Fibroblast of the conjunctiva (primary cell): ENCODE measurements at places on chromosomes 12 and 14.

- DNase-seq, result no peak
Measured at GRCh38 chr14:68841016-68841809, 48.3 kb upstream of the ZFP36L1 start.

DNA sequence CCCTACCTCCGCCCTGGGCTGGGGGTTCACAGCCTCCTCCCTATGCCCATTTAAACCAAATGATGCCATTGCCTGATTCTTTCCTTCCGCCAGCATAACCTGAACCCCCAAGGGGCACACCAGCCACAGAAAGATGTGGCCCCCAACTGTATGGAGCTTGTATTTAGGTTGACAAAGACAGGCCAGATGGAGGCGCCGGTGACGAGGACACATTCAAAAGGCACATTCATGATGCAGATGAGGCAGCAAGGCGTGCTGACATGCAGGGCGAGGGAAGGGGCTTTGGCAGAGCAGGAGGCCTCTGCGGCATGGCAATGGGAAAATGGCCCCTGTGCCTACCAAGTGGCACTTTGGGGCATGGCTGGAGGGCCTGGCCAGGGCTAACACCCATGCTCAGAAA, 112.2 kb downstream of the RFLNA start:
- DNase-seq, result no peak

DNA sequence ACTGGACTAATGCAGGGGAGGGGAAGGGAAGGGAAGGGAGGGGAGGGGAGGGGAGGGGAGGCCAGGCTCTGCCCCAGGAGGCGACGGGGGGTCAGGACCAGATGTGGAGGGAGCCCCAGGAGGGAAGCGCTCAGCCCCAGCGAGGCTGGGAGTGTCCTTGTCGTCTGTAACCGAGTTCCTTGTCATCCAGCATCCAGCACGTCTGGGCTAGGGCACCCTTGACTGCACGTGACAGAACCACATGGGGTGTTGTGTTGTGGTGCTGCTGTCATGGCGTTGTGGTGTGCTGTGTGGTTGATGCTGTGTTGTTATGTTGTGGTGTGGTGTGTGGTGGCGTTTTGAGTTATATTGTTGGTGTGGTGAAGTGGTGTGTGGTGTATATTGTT, 28.4 kb upstream of the SFSWAP start:
- no peak for DNase-seq

- no peak for DNase-seq
Measured at GRCh38 chr14:93970585-93970964, 5.8 kb downstream of the ASB2 start.

GRCh38 chr14:105299654-105300541, 903 bp downstream of the BRF1 start:
- no peak for DNase-seq
